ENCODE measurements at places on chromosomes 16 and 17.

DNA sequence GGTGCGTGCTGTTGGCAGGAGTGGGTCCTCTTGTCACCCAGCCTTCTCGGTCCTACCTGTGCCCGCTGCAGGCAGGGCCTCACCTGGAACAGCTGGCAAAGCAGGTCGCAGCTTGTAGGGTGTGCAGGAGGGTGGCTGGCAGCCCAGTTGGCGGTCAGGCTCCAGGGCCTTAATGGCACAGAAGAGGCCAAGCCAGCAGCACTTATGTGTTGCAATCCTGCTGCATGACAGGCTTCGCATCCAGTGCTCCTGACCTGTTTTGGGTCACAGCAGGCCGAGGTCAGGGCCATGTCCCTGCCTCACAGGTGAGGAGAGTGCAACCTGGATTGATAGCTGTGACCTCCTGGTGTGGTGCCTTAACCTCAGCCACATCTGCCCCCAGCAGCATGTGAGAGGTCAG lies 31.9 kb downstream of the ZC3H18 start:
- no peak for DNase-seq

DNA sequence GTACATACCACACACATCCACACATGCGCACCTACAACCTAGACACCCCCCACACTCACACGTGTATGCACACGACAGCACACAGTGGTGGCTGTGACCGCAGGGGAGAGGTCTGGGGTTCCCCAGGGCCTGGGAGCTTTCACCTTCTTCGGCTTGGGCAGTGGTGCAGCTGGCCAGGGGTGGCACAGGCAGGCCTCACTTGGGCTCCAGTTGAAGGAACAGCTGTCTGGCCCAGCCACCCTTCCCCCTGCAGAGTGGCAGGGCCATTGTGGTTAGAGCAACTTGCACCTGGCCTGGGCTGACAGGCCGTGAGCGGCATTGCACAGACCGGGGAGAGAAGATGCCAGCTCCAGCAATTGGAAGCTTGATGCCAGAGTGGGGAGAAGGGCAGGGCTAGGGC lies 114.5 kb upstream of the GSE1 start:
- DNase-seq = no peak

DNA sequence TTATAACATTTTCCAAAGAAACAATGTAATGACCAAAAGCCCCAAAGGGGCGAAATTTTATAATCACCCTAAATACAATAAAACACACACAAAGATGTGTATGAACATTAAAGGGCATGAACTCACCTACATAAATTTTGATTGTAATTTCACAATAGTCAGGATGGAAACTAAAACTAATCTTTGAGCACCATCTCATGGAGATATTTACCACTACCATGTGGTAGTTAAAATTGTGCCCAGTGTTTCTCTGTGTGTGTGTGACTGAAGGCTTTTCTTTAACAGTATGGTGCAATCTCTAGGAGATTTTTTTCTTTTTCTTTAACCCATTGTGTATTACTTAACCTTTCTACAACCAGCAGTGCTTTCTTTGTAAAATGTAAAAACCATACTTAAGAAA lies 19.7 kb upstream of the MEIOC start:
- no peak for DNase-seq

DNA sequence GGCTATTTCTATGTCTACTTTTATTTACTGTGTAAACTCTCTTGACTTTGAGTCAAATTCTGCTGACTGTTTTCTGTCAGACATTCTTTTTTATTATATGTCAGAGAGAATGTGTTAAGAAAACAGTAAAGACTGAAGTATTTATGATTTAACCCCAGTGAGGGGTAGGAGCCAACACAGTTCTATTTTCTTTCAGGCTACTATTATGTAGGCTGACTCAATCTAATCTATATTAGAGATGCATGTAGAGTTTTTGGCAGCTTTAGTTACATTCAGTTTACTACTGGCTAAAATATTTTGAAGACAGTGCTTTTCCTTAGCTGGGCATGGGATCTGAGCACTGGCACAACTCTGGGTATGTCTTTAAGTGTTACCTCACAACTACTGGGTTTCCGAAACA lies 1108.0 kb downstream of the CDH11 start:
- DNase-seq = no peak

DNA sequence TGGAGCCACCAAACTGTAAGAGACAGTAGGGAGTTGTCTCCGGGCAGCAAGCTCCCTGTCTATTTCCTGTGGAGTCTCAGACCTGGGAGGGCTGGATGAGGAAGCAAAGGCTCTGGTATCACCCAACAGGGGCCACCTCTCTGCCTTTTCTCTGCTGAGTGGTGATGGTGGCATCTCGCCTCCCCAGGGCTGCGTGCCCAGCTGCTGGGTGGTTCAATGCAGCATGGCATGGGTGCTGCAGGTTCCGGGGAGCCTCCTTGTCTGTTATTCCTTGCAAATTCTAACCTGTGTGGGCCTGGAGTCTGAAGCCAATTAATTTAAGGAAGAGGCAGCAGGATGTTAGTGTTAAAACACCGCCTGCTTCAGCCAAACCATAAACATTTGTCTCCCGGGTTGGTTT lies 78.2 kb downstream of the CCDC182 start:
- DNase-seq = no peak

GRCh38 chr17:28937044-28937729 lies 14.1 kb downstream of the PHF12 start:
- DNase-seq = no peak

- DNase-seq = no peak
Observed at GRCh38 chr17:80872501-80873306, 118.9 kb upstream of the CHMP6 start.

GRCh38 chr16:81469710-81470535 lies 25.3 kb downstream of the CMIP start:
- no peak for DNase-seq

- DNase-seq = no peak
Observed at GRCh38 chr17:6479622-6480302, 35.5 kb downstream of the PIMREG start.

Data from stimulated activated CD8-positive, alpha-beta memory T cell treated with anti-CD3 and anti-CD28 coated beads, Interleukin-4, amount 100 ng/mL, for 24 hours (primary cell).